ENCODE measurements at places on chromosomes 1 and 21.
A peak's percentile ranks its signal among the peaks of the same experiment; 100 is the strongest.

DNA sequence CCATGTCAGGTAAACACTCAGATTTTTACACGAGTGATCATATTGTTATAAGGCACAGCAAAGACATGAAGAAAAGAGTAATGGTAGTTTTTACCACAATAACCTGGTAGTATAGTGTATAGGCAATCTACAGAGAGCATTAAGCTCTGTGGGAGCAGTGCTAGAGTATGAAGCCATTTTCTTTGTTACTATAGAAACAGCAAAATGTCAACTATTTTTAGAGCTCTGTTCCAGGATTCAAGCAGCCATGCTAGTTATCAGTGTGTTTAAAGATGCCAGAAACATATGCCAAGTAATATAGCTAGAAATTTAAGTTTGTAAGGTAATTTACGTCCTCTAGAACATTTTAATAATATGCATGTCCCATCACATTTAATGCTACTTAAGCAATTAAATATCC is 77.6 kb upstream of the RGS18 start:
- no peak for DNase-seq

- DNase-seq, result no peak
Measured at GRCh38 chr1:33280091-33280661, 23.9 kb downstream of the ZNF362 start.

DNA sequence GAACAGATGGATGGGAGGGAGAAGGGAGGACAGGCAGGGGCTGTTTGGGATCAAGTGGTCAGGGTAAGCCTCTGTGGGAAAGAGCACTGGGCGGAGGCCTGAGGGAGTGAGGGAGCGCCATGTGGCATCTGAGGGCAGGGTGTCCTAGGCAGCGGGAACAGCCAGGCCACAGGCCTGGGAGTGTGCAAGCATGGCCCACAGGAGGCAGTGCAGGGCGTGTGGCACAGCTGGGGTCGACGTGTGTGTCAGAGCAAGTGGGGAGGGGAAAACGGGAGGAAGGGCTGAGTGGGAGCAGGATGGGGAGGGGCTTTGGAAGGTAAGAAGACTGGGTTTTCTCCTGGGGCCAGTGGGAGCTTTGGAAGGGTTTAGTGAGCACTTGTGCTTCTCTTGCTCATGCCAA is 143.4 kb downstream of the SYF2 start:
- no peak for DNase-seq

GRCh38 chr1:96544831-96545221 is 176.8 kb upstream of the PTBP2 start:
- no peak for DNase-seq

- DNase-seq, result no peak
Measured at GRCh38 chr1:161052899-161053298, 7.1 kb upstream of the USF1 start.

GRCh38 chr1:236228411-236228810 is 53.3 kb downstream of the ERO1B start:
- DNase-seq, result no peak

DNA sequence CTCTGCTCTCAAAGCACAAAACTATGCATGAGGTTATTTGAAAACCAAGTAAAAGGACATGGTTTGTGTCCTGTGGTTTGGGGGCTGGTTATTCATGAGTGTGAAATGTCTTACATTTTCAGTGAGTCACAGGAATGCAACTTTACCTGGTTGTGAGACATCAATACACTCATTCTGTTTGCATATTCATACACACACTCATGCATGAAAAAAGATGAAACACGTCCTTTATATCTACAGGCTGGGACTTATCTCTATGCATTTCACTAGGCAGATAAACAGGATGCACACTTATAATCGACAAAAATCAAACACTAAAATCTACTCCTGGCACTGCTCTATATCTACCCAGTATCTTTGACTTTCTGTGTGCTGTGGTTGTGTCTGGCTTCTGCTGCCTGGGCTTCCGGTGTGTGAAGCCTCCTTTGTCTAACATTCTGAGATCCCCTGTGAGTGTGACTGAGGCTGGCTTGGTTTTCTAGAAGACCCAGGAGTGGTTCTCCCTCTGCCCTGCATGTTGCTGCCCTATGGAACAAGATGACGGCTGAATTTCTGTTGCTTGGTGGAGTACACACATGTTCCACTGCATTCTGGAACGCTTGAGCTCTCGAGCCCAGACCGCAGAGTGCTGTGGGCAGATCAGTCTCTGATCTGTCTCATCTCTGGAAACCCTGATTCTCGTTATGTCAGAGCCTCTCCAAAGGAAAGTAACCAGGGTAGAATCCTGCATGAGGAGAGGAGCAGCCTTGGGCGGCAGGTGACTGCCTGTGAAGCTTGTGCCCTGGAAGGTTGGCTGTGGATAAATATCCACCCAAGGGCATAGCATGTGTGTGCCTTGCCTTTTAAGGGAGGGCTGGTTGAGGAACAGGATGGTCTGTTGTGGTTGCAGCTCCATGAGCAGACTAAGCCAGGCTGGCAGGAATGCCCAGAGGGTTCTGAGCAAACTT is 19.7 kb upstream of the FASLG start:
- no peak for DNase-seq

DNA sequence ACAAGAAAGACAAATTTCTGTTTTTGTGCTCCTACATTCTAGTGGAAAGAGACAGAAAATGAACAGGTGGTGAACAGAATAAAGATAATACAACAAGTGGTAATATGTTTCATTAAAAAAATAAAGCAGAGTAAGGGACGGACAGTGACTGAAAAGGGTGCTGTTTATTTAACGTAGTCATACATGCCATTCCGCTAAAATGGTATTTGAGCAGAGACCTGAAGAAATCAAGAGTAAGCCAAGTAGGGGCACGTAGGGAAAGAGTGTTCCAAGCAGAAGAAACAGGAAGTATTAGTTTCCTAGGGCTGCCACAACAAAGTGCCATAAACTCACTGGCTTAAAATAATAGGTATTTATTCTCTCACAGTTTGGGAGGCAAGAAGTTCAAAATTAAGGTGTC is 65.6 kb upstream of the KCTD3 start:
- no peak for DNase-seq

DNA sequence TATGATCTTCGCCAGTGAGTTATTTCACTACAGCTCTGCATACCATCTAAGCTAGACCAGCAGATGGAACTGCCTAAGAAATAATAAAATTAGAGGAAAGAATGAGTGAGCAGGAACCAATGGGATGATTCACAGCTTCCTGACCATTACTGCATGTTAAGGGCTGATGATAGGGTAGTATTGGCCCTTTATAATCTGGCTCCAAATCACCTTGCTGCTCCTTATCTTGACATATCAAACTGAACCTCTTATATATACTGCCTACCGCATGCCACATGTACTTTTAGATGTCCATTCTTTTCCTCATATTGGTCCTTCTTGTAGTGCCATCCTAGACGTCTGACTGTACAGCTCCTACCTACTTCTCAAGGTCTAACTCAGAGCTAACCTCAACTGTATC is 524.4 kb downstream of the DPYD start:
- no peak for DNase-seq

GRCh38 chr1:25099343-25099951 is 132.9 kb downstream of the SYF2 start:
- DNase-seq, result no peak

DNA sequence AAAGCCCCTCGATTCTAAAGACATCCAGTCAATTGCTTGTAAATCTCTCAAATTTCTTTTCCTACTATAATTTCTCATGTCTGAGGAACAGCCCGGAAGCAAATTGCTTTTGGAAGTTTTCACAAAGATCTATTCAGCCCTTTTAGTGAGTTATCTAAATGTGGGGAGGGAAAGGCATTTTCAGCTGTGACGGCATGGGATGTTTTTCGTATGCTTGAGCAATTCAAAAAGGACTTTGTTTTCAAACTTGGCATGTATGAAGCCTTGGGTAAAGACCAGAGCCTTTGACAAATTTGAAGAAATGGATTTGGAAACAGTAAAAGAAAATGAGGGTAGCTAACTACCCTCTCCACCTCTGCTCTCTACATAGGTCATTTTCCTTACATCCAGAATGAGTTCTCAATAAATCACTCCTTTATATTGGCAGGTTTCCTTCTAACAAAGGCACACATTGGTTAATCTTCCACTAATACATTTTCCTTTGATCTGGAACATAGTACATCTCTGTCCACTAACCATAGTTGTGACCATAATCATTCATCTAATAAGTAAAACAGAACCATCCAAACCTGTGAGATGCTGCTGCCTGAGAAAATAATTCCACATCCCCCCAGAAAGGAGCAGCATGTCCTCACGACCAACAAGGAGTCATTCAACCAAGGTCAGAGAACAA is 66.1 kb upstream of the ADAM30 start:
- no peak for DNase-seq

GRCh38 chr1:235782601-235783000 is 84.1 kb downstream of the LYST start:
- DNase-seq, result no peak

DNA sequence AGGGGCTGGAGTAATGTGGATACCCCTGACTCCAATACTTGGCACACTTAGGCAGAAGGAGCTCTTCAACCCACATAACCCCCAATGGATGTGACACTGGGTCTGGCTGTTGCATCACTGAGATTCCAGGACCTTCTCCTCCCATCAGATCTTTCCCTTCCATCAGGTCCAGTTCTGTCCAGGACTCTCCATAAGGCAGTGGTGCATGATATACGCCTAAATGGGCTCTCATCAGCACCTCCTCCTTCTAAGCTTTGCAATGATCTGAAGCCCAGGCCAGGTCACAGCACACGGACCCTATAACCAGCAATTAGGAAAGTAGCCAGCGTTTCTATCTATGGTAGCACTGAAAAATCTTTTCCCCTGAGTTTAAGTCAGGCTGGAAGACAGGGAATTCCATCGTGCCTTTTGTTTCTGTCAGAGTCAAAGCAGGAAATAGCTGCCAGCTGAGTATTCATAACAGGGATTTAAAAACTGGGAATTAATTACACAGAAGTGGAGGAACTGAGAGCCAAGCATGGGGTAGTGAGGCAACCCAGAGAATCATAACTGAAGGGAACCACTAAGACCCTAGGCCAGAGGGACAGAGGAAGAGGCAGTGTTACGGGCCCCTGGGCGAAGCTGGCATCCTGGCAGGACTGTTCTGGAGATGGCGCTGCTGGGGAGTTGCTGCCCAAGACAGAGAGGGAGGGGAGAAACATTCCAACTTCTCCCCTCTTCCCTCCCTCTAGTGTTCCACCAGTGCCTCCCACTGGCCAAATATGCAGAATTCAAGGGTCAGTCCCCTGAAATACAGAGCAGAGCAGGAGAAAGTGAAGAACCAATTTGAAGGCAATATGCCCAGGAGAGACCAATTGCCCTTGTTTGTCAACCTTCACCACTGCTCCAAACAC is 37.5 kb upstream of the HOOK1 start:
- DNase-seq, result no peak

DNA sequence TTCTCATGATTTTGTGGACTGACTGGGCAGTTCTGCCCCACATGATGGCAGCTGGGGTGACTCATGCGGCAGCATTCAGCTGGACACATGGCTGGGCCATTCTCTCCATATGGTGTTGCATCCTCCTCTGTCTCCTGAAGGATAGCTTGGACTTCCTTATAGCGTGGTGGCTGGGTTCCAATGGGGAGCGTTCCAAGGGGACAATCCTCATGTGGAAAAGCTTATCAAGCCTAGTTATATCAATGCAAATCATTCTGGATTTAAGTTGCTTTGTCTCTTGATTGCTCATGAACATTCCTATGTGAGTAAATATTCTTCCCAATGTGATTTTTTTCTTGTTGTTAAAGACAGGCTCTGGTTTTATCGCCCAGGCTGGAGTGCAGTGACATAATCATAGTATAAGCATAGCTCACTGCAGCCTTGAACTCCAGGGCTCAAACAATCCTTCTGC is 13.2 kb upstream of the SLC2A1 start:
- DNase-seq, result peak; percentile 27

DNA sequence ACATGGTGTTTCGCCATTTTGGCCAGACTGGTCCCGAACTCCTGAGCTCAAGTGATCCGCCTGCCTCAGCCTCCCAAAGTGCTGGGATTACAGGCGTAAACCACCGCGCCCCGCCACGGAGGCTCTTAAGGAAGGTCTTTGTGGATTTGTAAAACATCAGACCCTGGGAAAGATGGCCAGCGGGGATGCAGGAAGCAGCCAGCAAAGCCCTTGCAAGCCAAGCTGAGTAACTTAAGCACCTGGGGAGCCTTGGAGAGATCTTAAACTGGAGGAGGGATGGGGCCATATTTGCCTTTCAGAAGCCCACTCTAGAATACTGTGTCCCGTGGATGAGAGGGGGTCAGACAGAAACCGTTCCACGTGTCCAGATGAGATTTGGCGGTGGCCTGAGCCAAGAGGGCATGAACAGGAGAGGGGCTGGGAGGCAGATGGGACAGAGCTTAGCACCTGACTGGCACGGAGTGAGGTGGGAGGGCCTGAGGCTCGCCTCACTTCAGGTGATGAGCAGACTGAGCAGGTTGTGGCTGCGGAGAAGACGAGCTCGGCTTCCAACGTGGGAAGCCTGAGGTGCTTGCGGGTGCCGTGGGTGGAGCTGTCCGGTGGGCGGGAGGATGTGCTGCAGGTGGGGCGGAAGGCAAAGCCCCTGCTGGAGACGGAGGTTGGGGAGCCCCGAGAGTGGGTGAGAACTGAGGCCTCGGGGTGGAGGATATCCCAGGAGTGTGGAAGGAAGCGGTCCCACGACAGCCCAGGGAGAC is 11.7 kb downstream of the C1orf216 start:
- no peak for DNase-seq

- DNase-seq, result no peak
Measured at GRCh38 chr1:211518330-211519289, 26.6 kb upstream of the RD3 start.

DNA sequence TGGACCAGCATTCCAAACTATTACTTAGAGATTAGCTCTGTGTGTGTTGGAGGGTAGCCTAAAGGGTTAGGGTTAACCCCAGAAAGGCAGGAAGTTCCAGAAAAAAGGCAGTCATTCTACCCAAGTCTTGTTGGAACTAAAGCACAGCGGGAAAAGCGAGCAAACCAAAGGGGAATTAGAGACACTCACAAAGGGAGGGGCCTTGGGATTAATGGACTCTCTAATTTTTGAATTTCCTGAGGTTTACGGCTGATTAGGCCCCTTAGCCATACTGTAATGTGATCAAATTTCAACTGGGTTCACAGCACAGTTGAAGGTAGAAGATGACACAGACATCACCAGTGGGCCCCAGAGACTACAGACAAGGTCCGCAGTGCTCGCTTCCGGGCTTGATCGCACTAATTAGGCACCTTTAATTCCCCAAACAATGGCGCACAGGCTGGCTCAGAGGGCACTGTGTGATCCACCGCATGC is 28.3 kb downstream of the CAPZB start:
- DNase-seq, result no peak

DNA sequence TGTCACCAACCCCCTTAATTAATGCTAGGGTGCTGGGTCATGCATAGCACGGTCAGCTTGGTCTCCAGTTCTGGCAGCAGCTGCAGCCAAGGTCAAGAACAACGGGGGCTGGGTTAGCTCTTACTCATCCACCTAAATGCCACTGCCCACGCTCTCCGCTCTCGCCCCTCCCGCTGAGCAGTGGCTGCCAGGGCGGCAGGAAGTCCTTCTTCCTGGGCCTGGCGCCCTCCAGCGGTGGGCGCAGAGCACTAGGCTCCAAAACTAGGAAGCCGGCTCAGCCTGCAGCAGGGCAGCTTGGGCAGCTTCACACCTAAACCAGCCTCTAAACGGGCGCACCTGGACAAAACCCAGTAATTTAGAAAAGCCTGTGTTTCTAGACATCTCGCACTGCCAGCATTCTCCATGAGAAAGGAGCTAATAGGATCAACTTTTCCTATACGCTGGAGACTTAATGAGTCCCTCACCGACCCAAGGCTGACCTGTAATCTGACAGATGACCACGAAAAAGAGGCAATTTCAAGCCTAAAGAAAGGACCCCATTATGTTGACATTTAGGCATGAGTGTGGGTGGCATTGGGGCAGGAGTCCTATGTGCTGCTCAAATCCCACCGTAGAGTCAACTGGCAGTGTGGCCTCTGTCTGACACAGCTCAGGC is 78.4 kb upstream of the LRRN2 start:
- DNase-seq, result peak; percentile 64

- no peak for DNase-seq
Measured at GRCh38 chr1:40676501-40676900, 11.0 kb upstream of the RIMS3 start.
